ENCODE measurements at places on chromosomes 6 and 20.

DNA sequence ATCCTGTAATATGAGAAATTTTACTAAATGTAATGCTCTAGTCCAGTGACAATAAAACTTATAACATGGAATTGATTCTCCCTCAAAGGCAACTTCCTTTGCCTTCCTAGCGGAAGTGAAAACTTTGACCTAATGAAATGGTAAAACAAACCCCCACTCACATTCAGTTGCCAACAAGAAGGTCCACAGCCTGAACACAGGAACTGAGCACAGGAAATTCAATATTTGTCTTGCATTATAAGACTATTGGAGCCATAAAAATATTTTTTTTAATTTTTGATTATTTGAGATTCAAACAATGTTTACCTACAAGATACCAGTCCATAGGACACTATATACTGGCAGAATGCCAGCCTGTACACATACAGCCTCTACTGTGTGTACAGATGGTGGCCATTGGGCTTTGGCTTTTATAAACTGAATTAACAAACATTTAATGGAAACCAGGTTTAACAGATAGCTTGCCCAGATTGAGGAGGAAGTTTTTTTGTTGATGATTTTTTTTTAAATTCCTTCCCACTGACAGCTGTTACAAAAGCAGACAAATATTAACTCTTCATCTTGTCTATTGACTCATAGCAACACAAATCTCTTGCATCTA, 481.5 kb upstream of the JAG1 start:
- DNase-seq: no peak

GRCh38 chr20:23226612-23227265, 123.9 kb upstream of the NXT1 start:
- peak; percentile 82 for DNase-seq

DNA sequence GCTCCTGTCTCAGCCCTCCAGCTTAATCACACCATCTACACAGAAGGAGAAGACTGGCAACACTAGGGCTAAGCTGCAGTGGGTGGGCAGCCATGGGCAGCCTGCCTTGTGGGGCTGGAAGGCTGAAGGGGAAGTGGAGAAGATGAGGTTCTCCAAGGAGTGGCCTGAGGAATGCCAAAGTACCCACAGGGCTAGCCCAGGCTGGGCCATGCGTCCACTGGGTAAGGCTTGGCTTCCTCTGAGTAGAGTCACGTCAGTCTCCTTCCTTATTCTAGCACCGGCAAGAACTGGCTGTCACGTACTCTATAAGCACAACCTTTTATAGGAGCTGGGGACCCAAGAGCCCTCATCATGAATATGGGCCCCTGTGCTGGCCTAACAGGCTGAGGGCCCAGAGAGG, 110.6 kb upstream of the SIRPA start:
- DNase-seq: no peak

DNA sequence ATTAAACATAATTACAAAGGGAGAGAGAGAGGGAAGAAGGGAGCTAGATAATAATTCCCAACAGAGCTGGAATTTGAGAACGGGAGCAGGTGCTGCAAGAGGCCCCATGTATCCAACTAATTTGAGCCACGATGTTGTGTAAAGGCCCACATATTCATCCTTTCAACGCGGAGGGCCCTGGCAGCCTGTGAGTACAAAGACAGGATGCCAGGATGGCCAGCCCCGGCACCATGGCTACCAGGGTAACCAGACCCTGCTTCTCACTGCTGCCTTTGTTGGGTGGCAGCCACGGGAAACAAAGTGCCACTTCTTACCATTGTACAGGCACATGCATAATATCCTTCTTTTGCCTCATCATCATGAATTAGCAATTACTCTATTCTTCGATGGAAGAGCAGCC, 492.0 kb upstream of the NRSN1 start:
- DNase-seq: no peak

DNA sequence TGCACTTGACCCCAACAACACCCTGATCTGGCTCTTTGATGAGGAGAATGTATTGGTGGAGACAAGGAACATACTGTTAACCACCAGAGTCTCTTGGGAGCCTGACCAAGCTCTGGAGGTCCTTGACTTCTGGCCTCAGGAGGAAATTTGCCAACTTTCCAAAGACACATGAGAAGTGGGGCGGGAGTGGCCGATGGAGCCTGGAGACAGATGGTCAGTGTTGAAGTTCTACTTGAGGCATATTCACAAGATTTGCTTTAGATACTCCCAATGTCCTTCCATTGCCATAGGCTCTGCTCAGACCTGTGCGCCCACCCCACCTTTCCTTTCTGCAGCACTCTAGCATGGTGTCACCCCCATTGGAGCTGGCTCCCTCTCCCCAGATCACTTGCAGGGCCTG, 241.0 kb downstream of the SLC24A3 start:
- DNase-seq: no peak

- no peak for DNase-seq
These were observed 73.9 kb downstream of the F13A1 start for GRCh38 chr6:6246544-6246943.

DNA sequence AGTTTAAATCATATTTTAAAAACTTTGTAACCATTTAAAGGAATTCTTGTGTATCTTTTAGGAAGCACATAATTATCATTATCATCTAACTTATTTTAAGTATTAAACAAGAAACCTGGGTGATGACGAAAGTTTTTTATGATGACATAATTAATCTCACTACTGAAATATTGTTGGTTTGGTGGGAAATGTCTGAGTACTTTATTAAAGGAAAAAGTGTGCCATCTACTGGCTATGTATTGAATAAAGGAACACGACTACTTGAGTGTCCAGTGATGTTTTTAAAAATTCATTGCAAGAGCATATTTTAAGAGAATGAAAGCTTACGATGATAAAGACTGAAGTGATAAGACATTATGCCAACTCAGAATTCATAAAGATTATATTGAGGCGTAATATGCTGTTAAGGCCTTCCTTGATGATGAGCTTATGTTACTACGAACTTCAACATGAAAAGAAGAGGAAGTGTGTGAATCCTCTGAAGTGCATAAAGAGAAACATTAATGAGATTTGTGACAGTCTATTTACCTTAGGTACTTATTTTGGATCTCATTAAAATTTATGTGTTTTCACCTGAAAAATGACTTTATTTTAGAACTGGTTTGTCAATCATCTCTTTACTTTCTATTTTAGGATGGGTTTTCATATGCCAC, 12.0 kb upstream of the TRMT11 start:
- DNase-seq: peak; percentile 79

GRCh38 chr20:2331106-2331505, 35.3 kb downstream of the TGM3 start:
- no peak for DNase-seq

- DNase-seq: no peak
These were observed 124.3 kb downstream of the DLL1 start for GRCh38 chr6:170166511-170167122.

- DNase-seq: peak; percentile 62
These were observed 17.3 kb upstream of the MICA start for GRCh38 chr6:31386099-31386498.

DNA sequence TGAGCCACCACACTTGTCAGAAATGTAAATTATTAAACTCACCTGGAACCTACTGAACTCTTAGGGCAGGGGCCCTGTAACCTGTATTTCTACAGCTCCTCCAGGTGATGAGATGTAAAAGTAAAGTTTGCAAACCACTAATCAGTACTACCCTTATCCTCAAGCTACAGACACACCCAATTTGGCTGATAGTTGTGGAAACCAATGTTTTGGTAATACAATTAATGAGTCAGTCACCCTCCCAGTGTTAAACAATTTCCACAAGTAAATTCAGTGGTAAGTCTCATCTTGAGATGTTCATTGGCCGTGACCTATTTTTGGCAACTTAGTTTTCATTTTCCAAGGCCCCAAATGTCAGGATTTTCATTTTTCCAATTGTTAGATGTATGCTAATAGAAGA, 29.6 kb downstream of the GCNT2 start:
- DNase-seq: no peak

GRCh38 chr6:10521104-10521808, at the start of gene GCNT2:
GCNT2 (plus strand) TSS chr6:10521351; CDS start chr6:10528912, 7,561 bp downstream.
- peak; percentile 8 for DNase-seq

DNA sequence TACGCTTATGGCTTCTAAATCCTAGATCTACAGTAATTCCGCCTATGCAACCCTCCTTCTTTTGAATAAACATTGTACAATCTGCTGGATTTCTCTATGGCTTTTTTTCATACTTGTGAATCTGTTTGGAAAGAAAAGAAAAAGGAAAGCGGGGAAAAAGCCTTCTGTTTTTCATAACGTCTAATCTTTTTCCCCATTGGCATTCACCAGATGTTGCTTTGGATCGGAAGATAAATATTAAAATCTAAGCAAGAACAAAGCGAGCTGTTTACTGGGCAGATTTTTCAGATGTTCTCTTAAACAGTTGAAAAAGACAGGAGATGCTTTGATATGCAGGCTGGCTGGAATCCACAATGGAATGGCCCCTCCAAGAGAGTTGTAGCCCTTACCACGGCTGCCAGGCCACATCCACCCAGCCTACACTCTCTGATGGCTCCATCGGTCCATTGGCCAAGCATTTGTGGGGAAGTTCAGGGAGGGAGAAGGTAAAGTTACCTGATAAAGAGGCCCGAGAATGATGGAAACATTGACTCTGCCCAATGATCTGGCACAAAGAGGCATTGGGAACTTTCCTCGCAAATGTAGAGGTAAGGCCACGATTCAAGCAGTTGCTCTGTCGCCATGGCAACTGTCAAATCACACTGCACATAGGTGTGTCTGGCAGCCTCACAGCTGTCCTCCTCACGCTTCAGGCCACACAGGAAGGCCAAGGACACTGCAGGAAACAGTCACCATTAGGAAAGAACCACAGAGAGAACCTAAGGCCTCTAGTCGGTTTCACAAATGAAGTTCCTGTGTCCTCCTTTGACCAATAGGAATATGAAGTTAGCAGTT, 70.3 kb downstream of the PKHD1 start:
- DNase-seq: no peak

GRCh38 chr6:27650620-27651370, 177.9 kb upstream of the ZNF184 start:
- DNase-seq: peak; percentile 56

DNA sequence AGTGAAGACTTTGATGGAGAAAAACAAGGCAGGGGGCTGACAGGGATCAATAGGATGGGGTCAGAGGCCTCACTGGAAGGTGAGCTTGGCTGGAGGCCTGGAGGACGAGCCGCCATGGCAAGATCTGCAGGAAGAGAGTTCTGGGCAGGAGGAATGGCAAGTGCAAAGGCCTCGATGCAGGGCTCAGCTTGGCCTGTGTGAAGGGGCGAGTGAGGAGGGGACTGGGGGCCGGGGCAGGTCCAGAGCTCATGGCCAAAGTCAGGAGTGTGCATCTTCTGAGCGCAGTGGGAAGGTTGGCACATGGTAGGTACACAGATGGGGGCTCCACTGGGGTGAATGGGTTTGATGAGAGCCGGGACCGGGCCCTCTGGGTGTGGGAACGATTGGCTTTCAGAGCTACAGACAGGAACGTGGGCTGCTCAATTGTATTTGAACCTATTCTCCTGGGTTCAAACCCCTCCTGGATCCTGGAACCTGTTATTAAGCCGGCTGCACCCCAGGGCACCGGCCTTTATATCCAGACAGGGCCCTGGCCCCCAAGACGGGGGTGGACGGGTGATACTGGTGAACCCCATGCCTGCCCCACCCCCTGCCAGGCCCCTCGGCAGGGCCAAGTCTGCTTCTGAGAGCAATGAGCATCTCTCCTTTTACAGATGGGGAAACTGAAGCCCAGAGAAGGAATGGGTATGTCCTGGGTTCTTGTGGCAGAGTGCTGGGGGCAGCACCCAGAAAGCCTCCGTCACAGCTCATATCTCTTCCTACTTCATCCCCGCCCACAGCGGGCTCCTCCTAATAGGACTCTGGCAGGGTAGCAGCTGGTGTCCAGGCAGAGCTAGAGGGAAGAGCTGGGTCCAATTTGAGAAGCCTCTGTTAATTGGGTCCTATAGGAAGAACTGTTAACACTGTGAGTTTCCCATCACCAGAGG, 106.1 kb downstream of the CEBPB start:
- peak; percentile 70 for DNase-seq

GRCh38 chr6:9848094-9848493, 566.8 kb downstream of the TFAP2A start:
- DNase-seq: no peak

DNA sequence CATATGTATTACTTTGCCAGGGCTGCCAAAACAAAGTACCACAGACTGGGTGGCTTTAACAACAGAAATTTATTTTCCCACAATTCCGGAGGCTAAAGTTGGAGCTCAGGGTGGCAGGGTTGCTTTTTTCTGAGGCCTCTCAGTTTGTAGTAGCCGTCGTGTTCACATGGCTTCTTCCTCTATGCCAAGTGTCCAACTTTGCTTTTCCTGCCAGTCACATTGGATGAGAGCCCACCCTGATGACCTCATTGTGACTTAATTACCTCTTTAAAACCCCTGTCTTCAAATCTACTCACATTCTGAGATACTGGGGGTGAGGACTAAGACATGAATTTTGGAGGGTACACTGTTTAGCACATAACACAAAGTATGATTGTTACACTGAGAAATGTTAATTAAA, 9.9 kb upstream of the ECT2L start:
- no peak for DNase-seq

- DNase-seq: no peak
These were observed 94.1 kb downstream of the PRDM1 start for GRCh38 chr6:106180208-106180607.

DNA sequence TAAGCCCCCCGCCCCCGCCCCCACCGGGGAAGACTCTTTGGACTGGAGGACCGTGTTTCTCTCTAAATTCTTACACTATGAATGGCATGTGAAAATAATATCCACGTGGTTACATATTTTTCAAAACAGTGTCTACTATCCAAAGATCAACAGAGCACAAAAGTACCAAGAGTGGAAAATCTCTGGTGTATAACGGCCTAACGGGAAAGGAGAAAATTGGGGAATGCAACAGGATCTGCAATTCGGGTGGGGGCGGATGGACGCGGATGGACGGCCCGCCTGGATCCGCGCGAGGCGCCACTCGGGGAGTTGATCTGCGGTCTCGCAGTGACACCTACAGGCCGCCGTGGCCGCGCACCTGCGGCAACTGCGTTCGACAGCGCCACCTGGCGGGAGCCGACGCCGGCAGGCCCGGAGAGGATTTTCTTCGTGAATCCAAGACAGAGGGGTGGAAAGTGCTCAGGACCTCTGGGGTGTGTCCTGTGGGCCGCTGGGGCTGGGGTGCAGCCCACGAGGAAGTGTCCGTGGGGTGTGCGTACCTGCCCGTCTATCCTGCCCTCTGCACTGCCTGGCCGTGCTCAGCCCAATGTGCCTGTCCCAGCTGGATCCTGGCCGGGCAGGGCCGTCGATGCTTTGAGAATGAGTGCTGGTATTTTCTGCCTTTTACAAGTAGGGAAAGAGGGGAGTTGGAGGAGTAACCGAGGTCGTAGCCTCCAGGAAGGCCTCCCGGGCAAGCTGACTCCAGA, 18.6 kb downstream of the ANKRD60 start:
- peak; percentile 75 for DNase-seq

DNA sequence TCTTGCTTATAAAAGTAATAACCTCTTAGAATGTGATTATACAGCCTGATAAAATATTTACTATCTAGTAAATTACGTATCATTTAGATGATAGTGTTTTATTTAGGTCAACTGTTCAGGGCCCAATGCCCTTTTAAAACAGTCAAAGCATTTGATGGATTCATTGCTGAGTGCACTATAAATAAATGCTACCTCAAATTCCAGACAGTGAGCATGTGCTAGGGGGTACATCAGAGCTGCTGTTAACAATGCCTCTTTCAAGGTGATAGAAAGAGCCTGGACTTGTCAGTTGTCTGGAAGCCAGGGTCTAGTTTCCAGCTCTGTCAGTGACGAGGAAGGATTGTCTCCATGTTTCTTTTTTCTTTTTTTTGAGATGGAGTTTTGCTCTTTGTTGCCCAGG, 7.5 kb upstream of the TMEM242 start:
- no peak for DNase-seq
